ENCODE measurements at places on chromosomes 11 and 22. TPM values are rescaled to one million over a fixed set of nuclear protein-coding genes. Genes with fewer than 3 reads are reported as not detected.

DNA sequence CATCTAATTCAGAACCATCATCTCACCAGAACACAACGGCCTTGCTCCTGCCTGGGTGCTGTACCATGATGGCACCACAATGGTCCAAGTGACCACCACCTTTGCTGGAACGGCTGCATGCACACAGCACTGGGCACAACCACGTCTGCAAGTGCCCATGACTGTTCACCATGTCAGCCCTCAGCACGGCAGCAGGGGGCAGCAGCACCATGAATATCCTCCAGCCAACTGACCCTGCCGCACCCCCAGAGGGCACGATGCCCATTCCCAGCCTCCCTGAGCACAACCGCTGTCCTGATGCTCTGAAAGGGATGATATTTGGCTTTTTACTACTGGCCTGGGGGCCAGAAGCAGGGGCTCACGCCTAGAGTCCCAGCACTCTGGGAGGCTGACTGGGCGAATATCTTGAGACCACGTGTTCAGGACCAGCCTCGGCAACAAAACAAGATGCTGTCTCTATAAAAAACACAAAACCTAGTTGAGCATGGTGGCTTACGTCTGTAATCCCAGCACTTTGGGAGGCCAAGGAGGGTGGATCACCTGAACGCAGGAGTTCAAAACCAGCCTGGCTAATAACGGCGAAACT, 25.7 kb downstream of the DRD4 start:
- H3K4me3 ChIP-seq = no peak overlapping the region
- H3K36me3 ChIP-seq = peaks cover 26% of the 10 kb centered on the region
- H3K4me1 ChIP-seq = no peaks in the 10 kb centered on the region

GRCh38 chr11:92675303-92675702, 294.1 kb upstream of the MTNR1B start:
- no peaks in the 10 kb centered on the region for H3K4me1 ChIP-seq
- H3K27me3 ChIP-seq = no peaks in the 10 kb centered on the region
- H3K27ac ChIP-seq = no peak overlapping the region
- no peak for DNase-seq
- no peaks in the 10 kb centered on the region for H3K36me3 ChIP-seq

DNA sequence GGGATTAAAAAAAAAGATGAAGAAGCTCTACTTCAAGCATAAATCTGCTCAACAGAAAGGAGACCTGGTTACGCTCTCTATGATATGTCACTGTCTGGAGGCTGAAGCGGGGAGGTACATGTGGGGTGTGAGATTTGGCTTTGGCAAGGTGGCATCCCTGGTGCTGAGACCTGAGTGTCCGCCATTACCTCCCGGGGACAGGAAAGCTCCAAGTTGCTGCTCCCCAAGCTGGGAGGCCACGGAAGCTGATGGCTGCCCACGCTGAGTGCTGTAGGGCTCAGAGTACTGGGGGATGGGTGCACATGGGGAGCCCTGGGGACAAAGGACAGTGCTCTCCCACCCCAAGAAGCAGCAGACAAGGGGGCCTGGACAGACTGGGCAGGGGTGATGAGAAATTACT, 167.9 kb downstream of the DSCAML1 start:
- no peaks in the 10 kb centered on the region for H3K36me3 ChIP-seq
- DNase-seq = peak; percentile 42
- H3K27ac ChIP-seq = no peak overlapping the region
- no peaks in the 10 kb centered on the region for H3K4me1 ChIP-seq
- peaks cover 2% of the 10 kb centered on the region for H3K27me3 ChIP-seq

- H3K27ac ChIP-seq = peak overlapping the region; percentile 75
- H3K4me1 ChIP-seq = peaks cover 85% of the 10 kb centered on the region
- H3K27me3 ChIP-seq = no peaks in the 10 kb centered on the region
- H3K4me3 ChIP-seq = no peak overlapping the region
These were observed 43.1 kb upstream of the PPARA start for GRCh38 chr22:46107089-46107664.

DNA sequence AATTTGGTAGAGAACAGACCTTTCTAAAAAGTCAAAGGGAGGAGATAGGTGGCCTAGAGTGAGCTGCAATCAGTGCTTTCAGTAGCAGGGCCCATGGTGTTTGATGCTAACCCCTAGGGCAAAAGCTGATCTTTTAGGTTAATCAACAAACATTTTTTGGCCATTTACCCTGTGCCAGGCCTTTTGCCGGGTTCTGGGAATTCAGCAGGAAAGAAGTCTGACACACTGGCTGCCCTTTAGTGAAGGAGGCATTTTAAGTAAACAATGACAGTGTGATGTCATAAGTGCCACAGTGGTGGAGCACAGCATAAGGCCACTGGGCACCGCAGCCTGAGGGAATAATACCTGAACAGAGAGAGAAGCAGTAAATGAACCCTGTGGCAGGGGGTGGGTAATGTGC, 29.0 kb downstream of the C22orf31 start:
- no peak for DNase-seq
- H3K27ac ChIP-seq = peak overlapping the region; percentile 94
- H3K27me3 ChIP-seq = no peaks in the 10 kb centered on the region
- H3K36me3 ChIP-seq = no peaks in the 10 kb centered on the region

DNA sequence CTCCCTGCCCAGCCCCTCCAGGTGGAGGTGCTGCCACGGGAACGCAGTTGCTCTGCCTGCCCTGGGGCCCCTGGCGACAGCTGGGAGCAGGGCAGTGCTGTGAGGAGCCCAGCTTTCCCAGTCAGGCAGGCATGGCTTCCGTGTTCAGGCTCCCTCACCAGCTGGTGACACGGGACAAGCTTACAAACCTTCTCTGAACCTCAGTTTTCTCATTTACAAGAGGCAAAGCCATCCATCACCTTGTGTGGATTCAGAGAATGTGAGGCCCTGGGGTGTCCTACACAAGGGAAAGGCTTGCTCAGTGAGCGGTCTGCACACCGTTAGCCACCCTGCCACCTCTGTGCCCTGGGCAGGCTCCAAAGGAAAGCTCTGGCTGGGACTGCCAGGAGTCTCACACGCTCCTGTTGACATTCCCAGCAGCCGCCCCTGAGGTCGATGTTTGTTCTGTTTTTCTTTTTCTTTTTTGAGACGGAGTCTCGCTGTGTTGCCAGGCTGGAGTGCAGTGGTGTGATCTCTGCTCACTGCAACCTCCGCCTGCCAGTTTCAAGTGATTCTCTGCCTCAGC, 23.5 kb downstream of the SUN2 start:
- peaks cover 77% of the 10 kb centered on the region for H3K36me3 ChIP-seq
- no peak overlapping the region for H3K4me3 ChIP-seq
- no peaks in the 10 kb centered on the region for H3K27me3 ChIP-seq
- H3K4me1 ChIP-seq = no peaks in the 10 kb centered on the region
- no peak overlapping the region for H3K27ac ChIP-seq

DNA sequence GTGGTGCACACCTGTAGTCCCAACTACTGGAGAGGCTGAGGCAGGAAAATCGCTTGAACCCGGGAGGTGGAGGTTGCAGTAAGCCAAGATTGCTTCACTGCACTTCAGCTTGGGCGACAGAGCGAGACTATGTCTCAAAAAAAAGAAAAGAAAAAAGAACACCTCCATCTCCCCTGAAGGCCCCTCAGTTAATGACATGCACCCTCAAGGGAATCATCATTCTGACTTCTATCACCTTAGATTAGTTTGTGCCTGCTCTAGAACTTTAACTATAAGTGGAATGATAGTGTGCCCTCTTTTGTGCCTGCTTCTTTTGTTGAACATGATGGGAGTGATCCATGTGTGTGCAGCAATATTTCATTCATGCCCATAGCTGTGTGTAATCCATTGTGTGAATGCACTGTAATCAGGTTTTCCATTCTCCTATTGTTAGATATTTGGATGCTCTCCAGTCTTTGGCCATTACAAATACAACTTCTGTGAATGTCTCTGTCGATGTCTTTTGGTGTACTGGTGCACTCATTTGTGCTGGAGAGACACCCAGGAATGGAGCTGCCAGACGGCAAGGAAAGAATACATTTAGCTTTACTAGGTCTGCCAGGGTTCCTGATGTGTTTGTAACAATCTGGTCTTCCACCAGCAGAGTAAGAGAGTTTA, 883 bp upstream of the VPREB3 start:
- no peak overlapping the region for H3K4me3 ChIP-seq
- peaks cover 5% of the 10 kb centered on the region for H3K4me1 ChIP-seq
- no peaks in the 10 kb centered on the region for H3K36me3 ChIP-seq

DNA sequence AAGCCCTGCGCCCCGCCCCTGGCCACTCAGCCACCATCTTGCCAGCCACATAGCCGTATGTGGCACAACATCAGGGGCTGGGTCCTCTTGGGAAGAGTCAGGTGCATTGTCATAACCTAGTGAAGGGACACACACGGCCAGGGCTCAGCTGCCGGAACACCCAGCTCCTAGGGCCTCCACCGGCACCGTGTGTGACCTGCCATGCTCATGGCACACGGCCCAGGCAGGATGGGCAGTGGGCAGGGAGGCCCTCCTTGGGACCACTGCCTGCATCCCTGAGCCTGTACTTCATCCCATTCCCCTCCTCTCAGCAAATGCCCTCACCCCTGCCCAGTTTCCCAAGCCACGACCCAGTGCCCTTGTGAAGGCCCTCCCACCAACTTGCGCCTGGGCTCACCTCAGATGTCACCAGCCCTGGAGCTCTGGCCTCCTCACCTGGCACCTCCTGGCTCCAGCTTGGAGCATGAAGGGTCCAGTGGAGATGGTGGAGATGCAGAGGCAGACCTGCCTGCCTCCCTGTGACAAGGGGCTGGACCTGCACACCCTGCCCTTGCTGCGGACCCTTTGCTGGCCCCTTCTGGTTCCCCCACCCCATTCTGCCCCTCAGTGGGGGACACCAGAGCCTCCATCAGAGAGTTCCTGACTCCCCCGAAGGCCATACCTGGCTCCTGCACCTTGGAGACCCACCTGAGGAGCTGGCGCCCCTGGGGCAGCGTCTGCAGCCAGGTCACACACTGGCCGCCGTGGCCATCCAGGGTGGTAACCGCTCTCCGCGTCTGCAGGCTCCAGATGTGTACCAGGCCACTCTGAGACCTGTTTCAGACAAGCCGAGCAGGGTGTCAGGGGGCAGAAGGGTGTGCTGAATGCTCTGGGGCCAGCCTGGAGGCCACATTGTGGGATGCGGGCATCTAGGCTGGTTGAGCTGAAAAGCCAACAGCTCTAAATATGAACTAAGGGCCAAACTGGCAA, 34.5 kb downstream of the GNB1L start:
- DNase-seq = peak; percentile 22
- no peak overlapping the region for H3K27ac ChIP-seq
- no peaks in the 10 kb centered on the region for H3K27me3 ChIP-seq
- no peaks in the 10 kb centered on the region for H3K36me3 ChIP-seq
- no peak overlapping the region for H3K4me3 ChIP-seq

DNA sequence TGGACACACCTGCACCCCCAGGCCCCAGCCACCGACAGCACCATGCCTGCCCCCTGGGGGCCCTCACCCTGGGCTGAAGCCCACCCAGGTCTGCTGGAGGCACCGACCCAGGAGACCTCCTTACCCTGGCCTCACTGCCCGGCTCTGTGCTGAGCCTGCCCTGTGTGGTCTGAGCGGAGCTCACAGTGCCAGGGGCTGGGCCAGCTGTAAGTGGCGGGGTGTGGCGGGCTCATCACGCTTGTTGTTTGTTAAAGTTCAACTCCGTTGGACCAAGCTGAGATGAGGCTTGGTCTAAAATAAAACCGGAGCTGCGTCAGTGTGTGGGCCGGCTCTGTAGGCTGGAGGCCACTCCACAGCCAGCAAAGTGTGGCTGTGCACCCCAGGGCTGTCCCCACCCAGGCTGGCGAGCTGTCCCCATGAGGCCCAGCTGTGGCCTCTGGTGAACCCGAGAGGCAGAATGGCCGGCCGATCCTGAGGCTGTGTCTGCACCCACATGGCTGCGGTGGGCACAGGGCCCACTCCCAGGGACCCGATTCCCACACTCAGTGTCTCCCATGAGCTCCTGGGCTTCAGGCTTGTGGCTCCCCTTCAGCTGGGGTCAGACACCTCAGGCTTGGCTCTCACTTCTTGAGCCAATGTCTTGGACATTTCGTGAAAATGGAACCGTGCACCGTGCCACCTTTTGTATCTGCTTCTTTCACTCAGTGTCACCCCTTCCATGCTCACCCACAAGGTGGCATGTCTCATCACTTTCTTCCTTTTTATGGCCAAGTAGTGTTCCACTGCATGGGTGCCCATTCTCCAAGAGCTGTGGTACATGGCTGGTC, 137.9 kb downstream of the CTTN start:
- H3K36me3 ChIP-seq = no peaks in the 10 kb centered on the region
- no peaks in the 10 kb centered on the region for H3K4me1 ChIP-seq
- H3K27ac ChIP-seq = no peak overlapping the region
- no peak overlapping the region for H3K4me3 ChIP-seq
- DNase-seq = peak; percentile 79

GRCh38 chr11:117911694-117912093, 17.5 kb downstream of the TMPRSS13 start:
- H3K4me3 ChIP-seq = no peak overlapping the region
- no peaks in the 10 kb centered on the region for H3K36me3 ChIP-seq
- H3K27ac ChIP-seq = no peak overlapping the region
- H3K4me1 ChIP-seq = no peaks in the 10 kb centered on the region
- DNase-seq = peak; percentile 21
- no peaks in the 10 kb centered on the region for H3K27me3 ChIP-seq

DNA sequence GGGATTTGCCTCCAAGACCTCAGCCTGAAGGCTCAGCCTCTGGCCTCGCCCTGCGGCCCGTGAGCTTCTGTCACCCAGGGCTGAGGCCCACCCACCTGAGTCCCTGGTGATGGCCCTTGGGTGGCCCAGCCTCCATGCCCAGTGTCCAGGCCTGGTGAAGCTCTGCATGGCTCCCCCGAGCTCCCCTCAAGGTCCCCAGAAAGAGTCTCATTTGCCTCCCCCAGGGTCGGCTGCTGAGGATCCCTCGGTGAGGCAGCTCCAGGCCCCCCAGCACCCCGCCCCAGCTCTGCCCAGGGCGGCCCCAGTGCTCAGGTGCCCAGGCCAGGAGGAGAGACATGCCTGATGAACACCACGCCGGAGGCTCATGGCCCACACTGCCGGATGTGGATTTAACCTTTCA, 2.1 kb upstream of the TH start:
- H3K36me3 ChIP-seq = no peaks in the 10 kb centered on the region
- peaks cover 15% of the 10 kb centered on the region for H3K4me1 ChIP-seq
- no peak for DNase-seq
- H3K27me3 ChIP-seq = no peaks in the 10 kb centered on the region
- H3K27ac ChIP-seq = no peak overlapping the region

DNA sequence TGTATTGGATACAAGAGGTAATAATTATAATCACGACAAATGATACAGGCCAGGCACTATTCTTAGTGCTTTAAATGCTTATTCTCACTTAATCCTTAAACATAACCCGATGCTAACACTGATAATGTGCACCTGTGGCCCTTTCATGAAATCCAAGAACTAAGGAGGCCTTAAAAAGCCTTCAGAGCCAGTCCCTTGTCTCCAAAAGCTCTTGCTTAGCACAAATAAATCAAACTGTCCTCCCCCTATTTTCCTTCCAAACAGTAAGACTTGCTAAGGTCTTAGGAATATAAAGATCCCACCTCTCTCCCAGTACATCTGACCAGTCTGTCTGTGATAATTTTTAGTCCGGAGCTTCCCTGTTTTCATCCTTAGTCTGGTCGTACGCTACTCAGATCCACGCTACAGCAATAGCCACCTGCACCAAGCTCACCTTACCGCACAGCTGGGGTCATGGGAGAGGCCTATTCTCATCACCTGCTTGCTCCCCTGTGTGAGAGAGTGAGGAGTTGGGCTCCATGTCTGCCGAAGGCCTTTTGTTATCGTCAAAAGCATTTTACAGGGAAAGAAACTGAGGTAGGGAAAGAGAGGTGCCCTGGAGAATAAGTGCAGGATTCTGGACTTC, 16.9 kb downstream of the FXYD6 start:
- no peaks in the 10 kb centered on the region for H3K4me1 ChIP-seq
- no peaks in the 10 kb centered on the region for H3K36me3 ChIP-seq
- DNase-seq = no peak
- H3K4me3 ChIP-seq = no peak overlapping the region
- no peak overlapping the region for H3K27ac ChIP-seq

The MS4A5 gene
- total RNA-seq = not detected

The TUBA8 gene
- total RNA-seq = 0.36 TPM

The CLMP gene
- total RNA-seq = 210 TPM

The GGTLC3 gene
- total RNA-seq = not detected

The GRM5 gene
- not detected for total RNA-seq

All from osteoblast (primary cell).